Common myeloid progenitor, CD34-positive (primary cell): ENCODE measurements at places on chromosomes 5 and 9.

- H3K4me1 ChIP-seq = no peaks in the 10 kb centered on the region
- H3K4me3 ChIP-seq = no peak overlapping the region
- no peak for DNase-seq
- H3K36me3 ChIP-seq = no peaks in the 10 kb centered on the region
These were observed 113.3 kb downstream of the FGF10 start for GRCh38 chr5:44275908-44276307.

- H3K27me3 ChIP-seq = peaks cover 59% of the 10 kb centered on the region
- no peaks in the 10 kb centered on the region for H3K4me1 ChIP-seq
- no peaks in the 10 kb centered on the region for H3K36me3 ChIP-seq
- DNase-seq = peak; percentile 88
- no peak overlapping the region for H3K27ac ChIP-seq
- no peak overlapping the region for H3K4me3 ChIP-seq
These were observed 1.6 kb downstream of the LMX1B start for GRCh38 chr9:126615245-126615790.

- no peaks in the 10 kb centered on the region for H3K36me3 ChIP-seq
- H3K27ac ChIP-seq = no peak overlapping the region
- H3K4me1 ChIP-seq = no peaks in the 10 kb centered on the region
These were observed 111.3 kb upstream of the KCNN2 start for GRCh38 chr5:114250536-114250935.

DNA sequence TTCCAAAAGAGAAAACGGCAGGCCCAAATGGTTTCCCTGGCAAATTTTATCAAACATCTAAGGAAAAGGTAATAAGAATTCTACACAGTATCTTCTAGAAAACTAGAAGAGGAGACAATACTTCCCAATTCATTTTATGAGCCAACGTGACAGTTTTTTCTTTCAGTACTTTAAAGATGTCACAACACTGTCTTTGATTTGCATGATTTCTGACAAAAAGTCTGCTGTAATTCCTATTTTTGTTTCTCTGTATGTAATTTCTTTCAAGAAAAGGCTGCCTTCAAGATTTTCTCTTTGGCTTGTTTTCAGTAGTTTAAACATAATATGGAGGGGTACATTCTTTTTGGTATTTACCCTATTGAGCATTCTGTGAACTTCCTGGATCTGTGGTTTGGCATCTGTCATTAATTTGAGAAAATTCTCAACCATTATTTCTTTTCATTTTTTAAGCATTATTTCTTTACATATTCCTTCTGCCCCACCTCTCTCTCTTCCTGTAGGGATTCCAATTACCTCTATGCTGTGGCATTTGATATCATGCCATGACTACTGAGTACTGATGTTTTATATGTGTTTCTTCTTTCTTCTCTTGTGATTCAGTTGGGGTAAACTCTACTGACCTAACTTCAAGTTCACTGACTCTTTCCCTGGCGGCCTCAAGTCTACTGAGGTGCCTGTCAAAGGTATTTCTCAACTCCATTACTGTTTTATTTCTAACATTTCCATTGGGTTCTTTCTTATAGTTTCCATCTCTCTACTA, 32.2 kb downstream of the ANKS6 start:
- DNase-seq = no peak
- H3K36me3 ChIP-seq = peaks cover 8% of the 10 kb centered on the region
- H3K4me3 ChIP-seq = no peak overlapping the region
- no peak overlapping the region for H3K27ac ChIP-seq
- no peaks in the 10 kb centered on the region for H3K27me3 ChIP-seq
- H3K4me1 ChIP-seq = no peaks in the 10 kb centered on the region

DNA sequence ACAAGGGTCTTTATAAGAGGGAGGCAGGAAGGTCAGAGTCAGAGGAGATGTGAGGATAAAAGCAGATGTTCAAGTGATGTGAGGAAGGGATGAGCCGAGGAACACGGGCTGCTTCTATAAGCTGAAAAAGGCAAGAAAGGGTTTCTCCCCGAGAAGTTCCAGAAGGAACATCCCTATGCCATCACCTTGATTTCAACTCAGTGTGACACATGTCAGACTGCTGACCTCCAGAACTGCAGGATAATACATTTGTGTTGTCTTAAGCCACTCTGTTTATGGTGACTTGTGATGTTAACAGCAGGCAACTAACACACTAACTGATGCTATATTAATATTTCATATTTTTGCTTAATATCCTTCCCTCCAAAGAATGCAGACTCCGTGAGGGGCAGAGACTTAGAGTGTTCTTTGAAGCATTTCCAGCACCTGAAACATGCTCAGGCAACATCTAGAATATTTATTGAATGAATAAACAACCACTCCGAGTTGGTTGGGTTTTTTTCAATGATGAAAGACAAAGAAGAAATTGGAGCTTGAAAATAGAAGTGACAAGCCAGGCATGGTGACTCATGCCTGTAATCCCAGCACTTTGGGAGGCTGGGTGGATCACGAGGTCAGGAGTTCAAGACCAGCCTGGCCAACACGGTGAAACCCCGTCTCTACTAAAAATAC, 77.6 kb upstream of the ADRA1B start:
- H3K4me3 ChIP-seq = no peak overlapping the region
- H3K36me3 ChIP-seq = no peaks in the 10 kb centered on the region
- H3K27ac ChIP-seq = no peak overlapping the region
- H3K4me1 ChIP-seq = no peaks in the 10 kb centered on the region
- no peak for DNase-seq

- H3K4me1 ChIP-seq = peaks cover 4% of the 10 kb centered on the region
- H3K27ac ChIP-seq = no peak overlapping the region
- H3K36me3 ChIP-seq = no peaks in the 10 kb centered on the region
- no peak overlapping the region for H3K4me3 ChIP-seq
- peaks cover 24% of the 10 kb centered on the region for H3K27me3 ChIP-seq
These were observed 12.4 kb upstream of the ASS1 start for GRCh38 chr9:130432362-130432761.

- no peak for DNase-seq
- H3K27me3 ChIP-seq = no peaks in the 10 kb centered on the region
- peaks cover 5% of the 10 kb centered on the region for H3K4me1 ChIP-seq
- H3K4me3 ChIP-seq = no peak overlapping the region
These were observed 421.7 kb downstream of the SPATA31D1 start for GRCh38 chr9:82410306-82410705.

DNA sequence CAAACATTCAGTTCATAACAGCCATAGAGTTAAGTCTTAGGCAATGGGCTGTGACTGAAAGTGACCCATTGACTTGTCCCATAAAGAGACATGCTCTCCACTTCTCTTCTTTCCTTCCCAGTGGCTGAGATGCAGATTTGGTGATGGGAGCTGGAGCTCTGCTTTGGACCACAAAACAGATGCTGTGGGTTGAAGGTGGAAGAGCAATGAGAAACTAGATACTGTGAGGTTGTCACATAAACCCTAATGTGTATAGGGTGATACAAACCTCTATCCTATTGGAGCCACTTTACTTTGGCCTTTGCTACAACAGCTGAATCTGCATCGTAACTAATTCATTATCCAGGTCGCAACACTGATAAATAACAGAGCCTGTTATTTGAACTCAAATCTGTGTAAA, 192.0 kb downstream of the TTC39B start:
- H3K36me3 ChIP-seq = no peaks in the 10 kb centered on the region
- H3K27ac ChIP-seq = no peak overlapping the region
- DNase-seq = no peak
- no peak overlapping the region for H3K4me3 ChIP-seq
